ENCODE measurements at places on chromosomes 2 and 18. TPM values are rescaled to one million over a fixed set of nuclear protein-coding genes. Genes with fewer than 3 reads are reported as not detected.

DNA sequence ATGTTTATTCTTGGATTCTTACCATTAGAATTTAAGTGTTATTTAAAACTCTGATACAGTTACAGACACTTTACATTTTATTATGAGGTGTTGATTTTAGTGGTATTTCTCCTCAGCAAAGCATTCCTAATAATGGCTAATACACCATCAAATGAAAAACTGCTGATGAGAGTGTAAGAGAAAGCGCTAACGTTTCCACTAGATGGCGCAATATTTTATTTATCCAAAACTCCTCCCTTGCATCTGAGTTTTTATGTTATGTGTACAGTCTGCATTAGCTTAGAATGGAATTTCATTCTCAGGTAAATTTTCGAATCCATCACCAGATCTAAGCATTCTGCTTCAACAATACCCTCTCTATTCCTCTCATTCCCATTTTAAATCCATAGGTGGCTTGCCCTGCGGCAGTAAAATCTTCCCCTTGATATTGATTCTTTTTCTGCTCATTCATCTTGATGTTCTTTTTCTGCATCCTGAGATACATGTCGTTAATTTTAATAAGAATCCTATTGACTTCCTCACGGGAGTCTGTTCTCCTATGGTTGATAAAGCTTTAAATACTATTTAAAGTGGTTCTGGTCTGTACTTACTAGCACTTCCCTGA, 53.9 kb downstream of the PRKRA start:
- DNase-seq, result peak; percentile 67

GRCh38 chr2:64931246-64932115, 57.7 kb upstream of the SLC1A4 start:
- DNase-seq, result no peak

- DNase-seq, result no peak
These were observed 81.3 kb downstream of the MOGAT1 start for GRCh38 chr2:222752746-222753145.

DNA sequence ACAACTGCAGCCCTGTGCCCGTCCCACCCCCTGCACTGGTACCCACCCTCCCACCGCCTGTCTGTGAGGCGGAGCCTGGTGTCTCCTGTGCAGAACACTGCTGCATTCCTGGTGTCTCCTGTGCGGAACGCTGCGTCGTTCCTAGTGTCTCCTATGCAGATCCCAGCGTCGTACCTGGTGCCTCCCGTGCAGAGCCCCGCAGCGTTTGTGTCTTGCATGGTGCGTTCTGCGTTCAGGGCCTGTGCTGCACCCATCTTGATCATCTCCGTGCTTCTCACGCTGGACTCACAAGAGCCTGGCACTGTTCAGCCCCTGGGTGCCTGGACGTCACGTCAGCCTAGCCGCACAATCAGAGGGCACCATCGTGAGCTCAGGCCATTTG, 248.6 kb upstream of the SALL3 start:
- DNase-seq, result no peak

GRCh38 chr2:18750672-18751554, 161.5 kb upstream of the NT5C1B start:
- DNase-seq, result no peak

- DNase-seq, result no peak
These were observed 71.8 kb downstream of the HAUS1 start for GRCh38 chr18:46176001-46176400.

- no peak for DNase-seq
These were observed 59.3 kb upstream of the LRRTM1 start for GRCh38 chr2:80363791-80364349.

GRCh38 chr2:128452536-128453530, 134.2 kb upstream of the HS6ST1 start:
- no peak for DNase-seq

DNA sequence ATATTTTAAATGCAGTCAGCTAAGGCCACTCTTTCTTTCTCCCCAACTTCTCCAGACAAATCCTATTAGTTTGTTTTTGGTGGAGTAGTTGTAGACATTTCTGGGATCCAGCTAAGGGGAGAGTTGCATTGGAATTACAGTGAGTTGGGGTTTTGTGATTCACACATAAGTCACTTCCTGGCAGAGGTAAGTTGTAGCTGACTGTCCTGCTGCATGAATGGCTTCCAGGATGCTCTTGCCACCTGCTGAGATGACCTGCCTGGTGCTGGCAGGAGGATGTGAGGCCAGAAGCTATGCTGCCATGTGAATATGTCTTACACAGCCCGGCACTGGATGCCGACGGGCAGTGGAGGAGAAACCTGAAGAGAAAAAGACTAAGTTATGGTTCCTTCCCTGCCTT, 243.7 kb downstream of the TDRD15 start:
- DNase-seq, result peak; percentile 9

- DNase-seq, result no peak
These were observed 424.2 kb downstream of the NRXN1 start for GRCh38 chr2:50607721-50608120.

DNA sequence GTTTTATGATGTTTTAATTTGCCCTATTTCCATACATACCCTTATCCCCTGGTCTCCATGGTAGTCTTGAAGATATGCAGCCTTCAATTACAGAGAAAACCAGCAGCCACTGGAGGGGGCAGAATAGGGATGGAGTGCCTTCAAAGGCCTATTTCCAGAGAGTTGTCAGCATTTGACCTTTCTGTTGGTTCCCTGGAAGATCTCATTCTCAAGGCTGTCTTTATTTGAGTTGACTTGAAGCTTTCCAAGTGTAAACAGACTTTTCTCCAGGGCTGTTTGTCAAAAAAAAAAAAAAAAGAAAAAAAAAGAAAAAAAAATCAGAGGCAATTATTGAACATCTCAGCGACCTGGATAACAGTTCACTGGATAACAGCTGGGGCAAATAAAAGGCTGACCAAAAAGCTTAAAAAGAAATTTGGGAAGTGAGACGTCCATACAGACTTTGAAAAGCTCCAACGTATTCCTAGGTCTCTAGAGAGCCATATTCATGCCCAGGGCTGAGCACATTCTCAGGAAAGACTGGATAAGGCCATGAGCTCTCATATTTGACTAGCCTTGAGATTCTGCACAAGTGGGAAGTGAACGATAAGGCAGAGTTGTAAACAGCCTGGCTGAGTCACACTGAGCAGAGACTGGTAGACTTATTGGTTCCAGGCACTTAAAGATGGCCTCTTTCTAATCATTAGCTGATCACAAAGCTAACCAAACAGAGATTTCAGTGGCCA, 126.6 kb downstream of the VAPA start:
- peak; percentile 81 for DNase-seq

- peak; percentile 55 for DNase-seq
These were observed 164.5 kb downstream of the RBM43 start for GRCh38 chr2:151097128-151097527.

DNA sequence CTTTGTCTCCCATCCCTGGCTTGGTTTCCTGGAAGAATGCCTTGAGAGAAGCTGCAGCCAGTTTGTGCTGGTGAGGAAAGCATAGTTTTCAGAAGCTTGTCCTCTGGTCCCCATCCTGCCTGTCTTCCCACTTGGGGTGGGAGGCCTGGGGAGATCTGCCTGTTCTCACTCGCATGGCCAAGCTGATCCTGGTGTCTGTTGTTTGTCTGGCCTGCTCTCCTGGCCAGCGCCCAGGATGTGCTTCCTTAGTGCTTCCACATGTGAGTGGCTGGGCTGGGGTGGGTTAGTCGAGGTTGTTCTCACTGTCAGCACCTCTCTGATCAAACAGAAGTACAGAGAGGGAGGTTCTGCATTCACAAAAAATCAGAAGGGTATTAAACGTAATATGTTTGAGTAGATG, 49.5 kb downstream of the PTPRM start:
- DNase-seq, result no peak

GRCh38 chr2:32591669-32592463, 36.0 kb upstream of the TTC27 start:
- peak; percentile 30 for DNase-seq

GRCh38 chr18:54947091-54947490, 12.2 kb downstream of the CCDC68 start:
- no peak for DNase-seq

DNA sequence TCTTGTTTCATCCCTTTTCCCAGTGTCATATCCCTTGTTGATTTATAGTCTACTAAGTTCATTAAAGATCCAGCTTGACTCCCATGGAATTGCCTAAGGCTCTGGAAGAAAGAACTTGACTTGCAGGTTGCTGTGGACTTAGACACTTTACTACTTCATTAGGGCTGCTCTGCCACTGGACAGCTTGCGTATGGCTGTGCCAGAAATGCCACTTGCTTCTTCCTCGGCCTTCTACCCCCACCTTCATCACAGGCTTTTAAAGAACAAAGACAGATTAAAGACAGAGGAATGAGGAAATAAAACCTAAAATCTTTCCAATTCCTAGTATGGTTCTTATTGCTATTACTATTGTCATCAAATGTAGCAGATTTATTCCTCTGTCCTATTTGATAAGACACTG, 591.7 kb downstream of the BCL11A start:
- no peak for DNase-seq

DNA sequence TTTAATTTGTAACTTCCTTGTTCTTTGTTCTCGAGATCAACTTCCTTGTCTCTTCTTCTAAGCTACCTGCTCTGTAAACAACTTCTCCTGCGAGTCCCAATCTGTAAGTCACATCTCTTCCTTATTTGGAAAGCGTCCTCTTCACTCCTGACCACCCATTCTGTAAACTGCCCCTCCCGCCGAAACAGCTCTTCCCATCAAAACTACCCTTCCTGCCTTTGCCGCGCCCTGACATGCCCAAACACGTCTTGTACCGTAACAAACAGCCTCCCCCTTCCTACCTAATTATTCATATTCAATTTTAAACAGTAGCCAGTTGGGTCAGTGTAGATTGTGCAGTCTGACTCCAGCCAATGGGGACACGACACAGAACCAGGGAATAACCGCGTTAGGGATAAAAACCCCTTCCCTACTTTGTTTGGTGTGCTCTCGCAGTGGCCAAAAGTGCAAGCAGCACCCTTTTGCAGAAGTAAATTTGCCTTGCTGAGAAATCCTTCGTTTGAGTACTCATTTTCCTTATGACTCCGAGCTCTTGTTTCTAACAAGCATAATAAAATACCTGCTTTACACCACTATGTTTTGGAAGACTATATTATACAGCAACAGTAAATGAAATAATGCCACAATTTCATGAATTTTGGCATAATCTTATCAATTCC, 39.8 kb downstream of the PIAS2 start:
- DNase-seq, result no peak

GRCh38 chr18:76414936-76415621, 80.0 kb downstream of the ZNF516 start:
- DNase-seq, result no peak

- DNase-seq, result peak; percentile 90
These were observed 172.5 kb downstream of the AGAP1 start for GRCh38 chr2:235666213-235666781.

GRCh38 chr2:57460396-57461276, 586.0 kb upstream of the VRK2 start:
- DNase-seq, result no peak

GRCh38 chr2:171941316-171941699, 19.0 kb downstream of the HAT1 start:
- no peak for DNase-seq

- no peak for DNase-seq
These were observed 30.7 kb downstream of the FSHR start for GRCh38 chr2:49123600-49123999.

DNA sequence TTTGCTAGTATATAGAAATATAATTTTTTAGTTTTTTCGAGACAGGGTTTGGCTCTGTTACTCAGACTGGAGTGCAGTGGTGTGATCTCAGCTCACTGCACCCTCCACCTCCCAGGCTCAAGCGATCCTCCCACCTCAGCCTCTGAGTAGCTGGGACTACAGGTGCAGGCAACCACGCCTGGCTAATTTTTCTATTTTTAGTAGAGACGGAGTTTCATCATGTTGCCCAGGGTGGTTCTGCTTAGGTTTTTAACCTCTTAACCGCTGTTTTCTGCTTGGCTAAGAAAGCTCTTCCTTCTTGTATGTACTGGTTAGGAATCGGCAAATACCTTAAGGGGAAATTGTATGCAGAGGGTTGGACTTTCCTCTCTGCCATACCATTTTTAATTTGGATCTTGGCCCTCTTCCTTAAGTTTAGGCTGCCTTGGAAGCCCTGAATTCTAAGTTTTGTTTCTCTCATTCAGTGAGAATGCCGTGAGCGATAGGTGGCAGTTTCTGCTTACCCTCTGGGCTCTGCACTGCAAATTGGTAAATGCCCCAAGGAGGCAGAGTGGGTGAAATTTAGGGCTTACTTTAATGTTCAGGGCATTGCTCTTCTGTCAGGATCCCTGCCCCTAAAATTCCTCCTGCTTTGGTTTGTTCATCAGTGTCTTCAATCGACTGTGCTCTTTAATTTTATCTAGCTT, 32.3 kb downstream of the EML6 start:
- DNase-seq, result no peak

DNA sequence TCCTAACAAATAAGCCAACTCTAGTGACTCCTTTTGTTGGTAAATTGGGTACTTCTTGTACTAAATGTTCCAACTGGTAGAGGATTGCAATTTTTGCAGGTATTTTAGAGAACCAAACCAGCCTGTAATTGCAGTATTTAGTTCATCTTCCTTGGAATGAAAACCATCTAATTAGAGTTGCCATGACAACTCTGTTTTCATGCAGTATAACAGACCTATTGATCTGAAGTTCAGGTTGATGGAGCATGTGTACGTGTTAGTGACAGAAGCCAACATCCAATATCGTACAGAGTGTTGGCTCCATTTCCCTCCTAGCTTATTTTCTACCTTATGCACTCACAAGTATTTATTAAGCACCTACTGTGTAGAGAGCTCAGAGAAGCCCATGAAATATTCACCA, 176.3 kb upstream of the FOSL2 start:
- no peak for DNase-seq

GRCh38 chr2:148880636-148881035, 5.6 kb downstream of the KIF5C start:
- no peak for DNase-seq

GRCh38 chr2:151525821-151526373, 116.2 kb downstream of the RIF1 start:
- DNase-seq, result no peak

OLA1 gene
- 70.4 TPM for total RNA-seq

CAB39 gene
- total RNA-seq, result 72.3 TPM

AP1S3 gene
- 3.3 TPM for total RNA-seq

ZC3H8 gene
- 6.9 TPM for total RNA-seq

FNDC4 gene
- total RNA-seq, result 18.3 TPM

SERPINB12 gene
- not detected for total RNA-seq
